Inflammatory macrophage treated with lipopolysaccharide for 4 hours (primary cell): ENCODE measurements at places on chromosomes 2 and 18.

DNA sequence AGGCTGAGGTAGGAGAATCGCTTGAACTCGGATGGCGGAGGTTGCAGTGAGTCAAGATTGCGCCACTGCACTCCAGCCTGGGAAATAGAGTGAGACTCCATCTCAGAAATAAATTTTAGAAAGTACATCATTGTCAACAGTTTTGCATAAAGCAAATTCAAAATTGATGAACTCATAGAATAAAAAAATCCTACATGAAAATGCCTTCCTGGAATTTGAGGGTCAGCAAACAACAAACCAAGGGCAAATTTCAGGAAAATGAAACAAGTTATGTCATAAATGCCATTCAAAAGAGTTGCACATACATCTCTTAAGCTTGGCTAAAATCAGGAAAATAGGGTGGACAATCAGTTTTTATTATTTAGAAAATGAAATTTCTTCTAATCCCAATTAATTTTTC, 45.1 kb downstream of the COL5A2 start:
- DNase-seq: no peak

DNA sequence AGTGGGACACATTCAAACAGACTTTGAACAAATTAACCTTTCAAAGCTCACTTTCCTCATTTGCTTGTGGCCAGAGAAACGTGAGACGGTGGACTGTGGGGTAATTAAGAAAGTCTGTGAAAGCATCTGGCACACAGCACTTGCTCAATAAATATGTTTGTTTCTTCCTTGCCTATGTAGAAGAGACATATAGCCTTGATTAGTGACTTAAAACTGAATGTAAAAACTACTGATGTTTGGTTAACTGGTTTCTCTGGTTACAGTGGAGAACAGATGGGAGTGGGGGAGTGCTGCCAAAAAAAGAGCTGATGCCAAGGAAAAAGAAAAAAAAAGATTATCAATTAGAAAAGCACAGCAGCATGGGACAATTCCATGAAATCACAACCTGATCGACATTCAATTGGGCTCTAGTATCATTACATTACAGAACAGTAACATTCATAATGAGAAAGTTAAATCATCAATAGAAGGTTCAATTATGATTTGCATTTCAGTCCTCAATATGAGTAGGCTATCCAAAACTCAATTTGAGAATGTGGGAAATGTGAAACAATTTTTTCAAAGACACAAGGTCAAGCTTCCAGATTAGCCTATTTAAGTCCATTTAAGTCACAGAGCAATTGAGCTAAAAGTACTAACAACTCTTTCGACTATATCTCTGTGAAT, 14.7 kb downstream of the CUL3 start:
- DNase-seq: no peak

DNA sequence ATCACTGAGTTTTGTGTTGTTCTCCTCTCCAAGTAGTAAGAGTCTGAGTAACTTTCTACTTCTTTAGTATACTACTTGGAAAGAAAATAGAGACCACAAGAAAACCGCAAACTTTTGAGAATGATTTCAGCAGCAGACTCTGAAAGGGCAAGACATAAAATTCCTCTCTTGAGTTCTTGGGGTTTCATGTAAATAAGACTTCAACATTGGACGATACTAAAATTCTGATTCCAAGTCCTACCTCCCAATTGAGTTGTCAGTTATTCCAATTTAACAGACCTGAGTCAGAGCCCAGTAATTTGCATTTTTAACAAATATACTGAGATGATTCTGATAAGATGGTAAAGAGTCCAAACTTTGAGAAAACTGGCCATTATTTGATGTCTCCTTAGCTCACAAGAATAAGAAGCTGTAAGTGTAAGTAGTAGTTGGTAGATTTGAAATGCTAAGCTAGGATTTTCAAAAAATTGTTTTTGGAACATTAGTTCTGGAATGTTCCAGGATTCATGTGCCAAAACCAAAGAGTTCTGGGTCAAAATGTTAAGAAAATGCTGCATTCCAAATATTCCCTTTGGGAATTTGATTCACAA, 261.6 kb upstream of the SPOPL start:
- no peak for DNase-seq

GRCh38 chr2:169683054-169683424, 11.2 kb downstream of the CFAP210 start:
- DNase-seq: no peak

DNA sequence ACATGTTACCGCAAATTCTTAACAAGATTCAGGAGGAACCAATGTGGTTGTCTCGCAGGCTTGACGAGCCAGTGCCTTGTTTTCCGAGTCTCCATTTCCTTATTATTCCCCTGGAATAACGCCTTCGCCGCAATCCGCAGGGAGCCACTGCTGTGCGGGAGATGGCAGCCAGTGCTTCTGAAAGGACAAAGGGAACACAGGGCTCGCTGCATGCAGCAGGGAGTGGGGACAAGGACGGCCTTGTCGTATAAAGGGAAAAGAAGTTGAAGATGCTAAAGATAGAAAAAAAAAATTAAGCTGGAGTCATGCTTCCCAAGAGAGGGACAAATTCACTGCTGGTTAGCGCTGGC, 221.4 kb downstream of the NDUFA10 start:
- DNase-seq: no peak

DNA sequence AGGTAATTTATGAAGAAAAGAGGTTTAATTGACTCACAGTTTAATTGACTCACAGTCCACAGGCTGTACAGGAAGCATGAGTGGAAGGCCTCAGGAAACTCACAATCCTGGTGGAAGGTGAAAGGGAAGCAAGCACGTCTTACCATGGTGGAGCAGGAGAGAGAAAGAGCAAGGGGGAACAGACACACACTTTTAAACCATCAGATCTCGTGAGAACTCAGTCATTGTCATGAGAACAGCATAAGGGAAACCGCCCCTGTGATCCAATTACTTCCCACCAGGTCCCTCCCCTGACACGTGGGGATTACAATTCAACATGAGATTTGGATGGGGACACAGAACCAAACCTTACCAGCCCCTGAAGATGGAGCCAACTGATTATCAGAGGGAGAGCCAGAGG, 11.2 kb upstream of the PUM2 start:
- peak; percentile 45 for DNase-seq

- DNase-seq: no peak
These were observed 12.2 kb downstream of the ROCK1 start for GRCh38 chr18:21099442-21099841.

DNA sequence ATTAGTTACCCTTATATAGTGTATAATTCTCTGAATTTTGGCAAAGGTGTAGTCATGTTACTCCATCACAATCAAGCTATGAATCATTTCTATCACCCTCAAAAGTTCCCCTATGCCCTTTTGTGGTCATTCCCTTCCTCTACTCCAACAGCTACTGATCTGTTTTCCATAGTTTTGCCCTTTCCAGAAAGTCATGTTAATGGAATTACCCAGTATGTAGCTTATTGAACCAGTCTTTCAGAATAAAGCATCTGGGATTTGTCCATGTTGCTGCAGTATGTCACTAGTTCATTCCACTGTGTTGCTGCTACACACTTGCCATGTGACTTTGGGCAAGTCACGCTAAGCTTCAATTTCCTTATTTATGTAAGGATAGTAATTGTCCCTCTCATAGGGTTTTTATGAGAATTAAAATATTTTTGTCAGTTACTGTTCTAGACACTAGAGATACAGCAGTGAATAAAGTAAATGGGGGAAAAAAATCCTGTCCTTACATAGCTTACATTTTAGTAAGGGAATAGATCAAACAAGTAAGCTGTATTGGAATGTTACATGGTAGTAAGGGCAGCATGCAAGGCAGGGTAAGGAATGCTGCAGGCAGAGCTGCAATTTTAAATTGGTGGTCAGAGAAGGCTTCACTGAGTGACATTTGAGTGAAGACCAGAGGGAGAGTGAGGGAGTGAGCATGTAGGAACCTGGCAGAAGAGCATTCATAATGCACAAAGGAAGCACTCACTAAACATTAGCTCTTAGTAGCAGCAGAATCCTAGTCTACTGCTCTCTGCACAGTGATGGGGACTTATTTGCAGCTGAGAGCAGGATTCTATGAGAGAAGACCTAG, 80.3 kb upstream of the TSPYL6 start:
- no peak for DNase-seq

GRCh38 chr2:153416071-153416470, 62.5 kb downstream of the RPRM start:
- no peak for DNase-seq

- no peak for DNase-seq
These were observed 47.5 kb downstream of the ATP8B1 start for GRCh38 chr18:57755473-57756067.

GRCh38 chr2:204545861-204546735, 823 bp downstream of the PARD3B start:
- DNase-seq: no peak

DNA sequence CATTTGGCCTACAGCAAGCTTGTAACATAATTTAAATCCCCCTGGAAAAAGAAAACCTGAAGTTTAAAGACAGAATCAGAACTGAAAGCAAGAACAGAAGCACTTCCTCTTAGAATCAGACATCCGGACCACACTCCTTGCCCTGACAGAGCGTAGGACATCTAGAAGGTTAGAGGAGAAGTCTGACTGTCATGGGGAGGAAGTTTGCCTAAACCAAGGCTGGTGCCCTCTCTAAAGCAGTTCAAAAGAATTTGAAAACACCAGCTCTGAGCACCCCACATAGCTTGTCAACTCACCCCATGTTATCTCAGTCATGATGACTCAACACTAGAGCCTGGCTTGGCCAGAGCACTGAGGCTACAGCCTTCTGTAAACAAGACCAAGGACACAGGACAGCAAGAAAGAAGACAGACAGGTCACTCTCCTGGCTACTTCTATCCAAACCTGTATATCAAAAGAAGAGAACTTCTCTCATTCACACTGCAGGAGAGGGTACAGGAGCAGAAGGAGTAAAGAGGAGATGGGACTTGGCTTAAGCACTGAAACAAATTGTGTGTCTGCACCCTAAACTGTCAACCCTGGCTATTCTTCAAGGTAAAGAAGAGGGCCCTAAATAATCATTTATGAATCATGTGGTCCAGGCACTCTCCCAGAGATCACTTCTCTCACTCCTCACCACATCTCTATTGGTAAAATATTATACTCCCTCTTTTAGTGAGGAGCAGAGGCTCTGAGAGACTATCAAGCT, 198.6 kb downstream of the MEMO1 start:
- peak; percentile 74 for DNase-seq

GRCh38 chr2:43199492-43200488, 26.6 kb downstream of the ZFP36L2 start:
- DNase-seq: no peak

GRCh38 chr18:28854964-28855363, 678.0 kb upstream of the CDH2 start:
- no peak for DNase-seq

GRCh38 chr2:69961496-69961895, at the start of gene ASPRV1:
Gene ASPRV1, minus strand, starts transcription at chr2:69961631. Its CDS starts 195 bp downstream, at chr2:69961436.
- DNase-seq: no peak

GRCh38 chr2:100588071-100588786, 25.4 kb downstream of the PDCL3 start:
- DNase-seq: peak; percentile 71

DNA sequence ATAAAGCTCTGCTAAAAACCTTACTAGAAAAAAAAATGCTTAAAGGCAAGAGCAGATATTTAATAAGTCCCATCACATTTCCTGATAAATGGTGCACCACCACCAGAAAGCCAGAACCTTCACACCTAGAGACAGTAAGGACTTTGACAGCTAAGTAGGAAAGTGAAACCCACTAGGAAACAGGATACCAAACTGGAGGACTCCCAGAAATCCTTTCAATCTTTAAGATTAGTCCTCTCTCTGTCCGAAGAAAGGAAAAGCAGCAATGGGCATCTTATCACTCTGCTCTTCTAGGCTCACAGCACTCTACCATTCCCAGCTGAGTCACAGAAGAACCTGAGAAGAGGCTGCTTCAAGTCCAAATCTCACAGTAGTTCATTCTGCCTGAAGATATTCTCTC, 3.7 kb downstream of the DYM start:
- DNase-seq: peak; percentile 8

- no peak for DNase-seq
These were observed 19.4 kb downstream of the TEX44 start for GRCh38 chr2:231612109-231612455.

- DNase-seq: peak; percentile 89
These were observed 39.1 kb downstream of the CYRIA start for GRCh38 chr2:16626497-16626896.

GRCh38 chr2:230873661-230874401, 9.1 kb downstream of the ITM2C start:
- no peak for DNase-seq

DNA sequence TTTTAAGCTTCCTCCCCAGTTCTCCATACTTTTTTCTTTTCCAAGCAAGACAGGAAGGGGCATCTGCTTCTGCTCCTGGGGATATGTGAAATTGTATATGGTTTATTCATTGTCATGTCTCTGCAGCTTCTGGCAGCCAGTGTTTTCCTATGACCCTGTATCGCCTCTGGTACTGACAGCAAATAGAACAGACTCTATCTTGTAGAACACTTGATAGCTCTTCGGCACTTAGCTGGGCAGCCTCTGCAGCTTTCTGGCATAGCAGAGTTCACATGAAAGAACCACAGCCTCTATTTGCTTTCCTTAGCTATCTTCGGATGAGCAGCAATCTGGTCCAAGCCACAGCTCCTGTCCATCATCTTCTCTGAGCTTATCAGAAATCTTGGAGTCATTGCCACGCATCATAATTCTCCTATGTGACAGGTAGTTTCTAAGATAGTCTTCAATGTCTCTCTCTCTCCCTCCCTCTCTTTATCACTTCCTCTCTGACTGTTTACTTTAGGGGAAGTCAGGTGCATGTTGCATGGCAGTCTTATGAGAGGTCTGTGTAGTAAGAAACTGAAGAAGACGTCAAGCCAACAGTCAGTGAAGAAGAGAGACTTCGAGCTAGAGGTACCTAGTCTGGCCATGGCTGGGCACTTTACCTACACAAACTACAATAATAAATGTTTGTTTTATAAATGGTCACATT, 627.7 kb upstream of the CDH2 start:
- DNase-seq: no peak

DNA sequence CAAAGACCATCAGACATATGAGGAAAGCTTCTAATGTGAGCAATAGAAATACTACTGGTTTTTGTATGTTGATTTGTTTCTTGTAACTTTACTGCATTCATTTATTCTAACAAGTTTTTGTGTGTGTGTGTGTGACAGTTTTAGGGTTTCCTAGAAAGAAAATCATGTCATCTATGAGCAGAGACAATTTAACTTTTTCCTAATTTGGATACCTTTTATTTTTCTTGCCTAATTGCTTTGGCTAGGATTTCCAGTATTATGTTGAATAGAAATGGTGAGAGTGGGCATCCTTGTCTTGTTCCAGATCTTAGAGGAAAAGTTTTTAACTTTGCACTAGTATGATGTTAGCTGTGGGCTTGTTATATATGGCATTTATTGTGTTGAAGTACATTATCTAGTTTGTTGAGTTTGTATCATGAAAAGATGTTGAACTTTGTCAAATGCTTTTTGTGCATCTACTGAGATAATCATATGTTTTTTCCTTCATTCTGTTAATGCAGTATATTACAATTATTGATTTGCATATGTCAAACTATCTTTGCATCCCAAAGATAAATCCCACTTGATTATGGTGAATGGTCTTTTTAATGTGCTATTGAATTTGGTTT, 117.3 kb upstream of the CDC42EP3 start:
- no peak for DNase-seq

DNA sequence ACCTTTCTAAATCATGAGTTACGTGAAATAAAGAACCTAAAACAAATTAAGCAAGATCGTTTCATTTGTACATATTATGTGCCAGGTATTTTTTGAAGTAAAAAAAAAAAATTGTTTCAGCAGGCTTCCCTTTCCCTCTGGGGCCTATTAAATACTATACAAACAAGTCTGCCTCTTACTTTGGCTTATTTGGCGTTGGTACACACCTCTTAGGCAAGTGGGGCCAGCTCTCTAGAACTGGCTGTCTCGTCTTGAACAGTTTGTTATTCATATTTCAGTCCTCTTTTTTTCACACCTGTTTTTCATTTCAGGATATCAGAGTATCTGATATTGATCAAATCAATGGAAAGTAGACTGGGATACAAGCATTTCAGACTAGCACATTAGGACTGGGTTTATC, 27.4 kb upstream of the PPP3R1 start:
- no peak for DNase-seq
